ENCODE measurements at places on chromosomes 7 and 10. TPM values are rescaled to one million over a fixed set of nuclear protein-coding genes. Genes with fewer than 3 reads are reported as not detected.

The MAGI2 gene
- total RNA-seq: 33.2 TPM

The CFAP69 gene
- 5.5 TPM for total RNA-seq

The GRID2IP gene
- not detected for total RNA-seq

The UCMA gene
- total RNA-seq: not detected

The NPS gene
- total RNA-seq: not detected
